ENCODE measurements at places on chromosomes 3 and 15.

GRCh38 chr15:75732177-75732808 is 19.6 kb upstream of the CSPG4 start:
- no peak for DNase-seq

DNA sequence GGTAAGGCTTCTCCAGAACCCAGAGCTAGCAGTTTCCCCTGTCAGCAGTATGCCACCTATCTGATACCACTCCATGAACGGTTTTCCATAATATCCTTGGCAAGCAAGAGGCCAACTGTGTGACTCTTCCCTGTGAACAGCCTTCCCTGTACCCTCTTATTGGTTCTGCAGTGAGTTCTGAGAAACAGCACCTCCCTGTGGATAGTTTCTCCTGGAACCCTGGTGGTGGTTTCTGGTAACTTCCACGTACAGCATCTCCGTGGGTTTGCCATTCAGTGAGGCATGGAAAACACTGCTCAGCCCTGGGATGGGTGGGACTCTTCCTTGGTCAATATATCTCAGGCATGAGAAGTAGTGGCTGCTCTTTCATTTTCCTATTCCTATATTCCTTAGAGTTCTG is 19.4 kb upstream of the SERPINI2 start:
- DNase-seq: no peak

- peak; percentile 52 for DNase-seq
Measured at GRCh38 chr15:44738340-44738984, 2.1 kb downstream of the TRIM69 start.

GRCh38 chr3:100590114-100590839 is 19.1 kb upstream of the ADGRG7 start:
- peak; percentile 79 for DNase-seq

DNA sequence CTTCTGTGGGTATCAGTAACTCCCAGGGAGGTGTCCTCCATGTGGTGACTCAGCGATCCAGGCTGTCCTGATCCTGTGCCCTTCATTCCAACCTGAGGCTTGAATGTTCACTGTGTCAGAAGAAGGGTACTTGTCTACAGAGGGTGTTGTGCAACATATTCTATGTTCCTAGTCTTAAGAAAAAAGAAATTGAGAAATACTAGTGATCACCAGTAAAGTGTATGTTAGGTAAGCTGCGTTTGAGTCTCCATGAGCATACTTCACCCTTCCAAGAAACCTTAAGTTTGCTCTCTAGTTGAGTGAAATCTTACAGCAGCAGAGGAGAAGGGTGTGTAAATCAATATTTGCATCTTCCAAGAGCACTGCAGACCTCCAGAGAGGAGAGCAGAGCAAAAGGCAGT is 122.2 kb upstream of the SLC24A5 start:
- no peak for DNase-seq

- no peak for DNase-seq
Measured at GRCh38 chr3:100665230-100665629, 44.1 kb upstream of the TFG start.

DNA sequence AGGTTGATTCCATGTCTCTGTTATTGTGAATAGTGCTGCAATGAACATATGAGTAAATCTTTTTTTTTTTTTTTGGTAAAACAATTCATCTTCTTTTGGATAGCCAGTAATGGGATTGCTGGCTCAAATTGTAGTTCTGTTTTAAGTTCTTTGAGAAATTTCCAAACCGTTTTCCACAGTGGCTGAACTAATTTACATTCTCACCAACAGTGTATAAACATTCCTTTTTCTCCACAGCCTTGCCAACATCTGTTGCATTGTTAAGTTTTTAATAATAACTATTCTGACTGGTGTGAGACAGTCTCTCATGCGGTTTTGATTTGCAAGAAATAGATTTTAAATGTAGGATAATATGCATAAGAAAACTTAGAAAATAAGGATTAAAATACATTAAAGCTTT is 279.0 kb upstream of the EPHA3 start:
- no peak for DNase-seq

- DNase-seq: no peak
Measured at GRCh38 chr3:125035217-125035616, 20.6 kb downstream of the HEG1 start.

DNA sequence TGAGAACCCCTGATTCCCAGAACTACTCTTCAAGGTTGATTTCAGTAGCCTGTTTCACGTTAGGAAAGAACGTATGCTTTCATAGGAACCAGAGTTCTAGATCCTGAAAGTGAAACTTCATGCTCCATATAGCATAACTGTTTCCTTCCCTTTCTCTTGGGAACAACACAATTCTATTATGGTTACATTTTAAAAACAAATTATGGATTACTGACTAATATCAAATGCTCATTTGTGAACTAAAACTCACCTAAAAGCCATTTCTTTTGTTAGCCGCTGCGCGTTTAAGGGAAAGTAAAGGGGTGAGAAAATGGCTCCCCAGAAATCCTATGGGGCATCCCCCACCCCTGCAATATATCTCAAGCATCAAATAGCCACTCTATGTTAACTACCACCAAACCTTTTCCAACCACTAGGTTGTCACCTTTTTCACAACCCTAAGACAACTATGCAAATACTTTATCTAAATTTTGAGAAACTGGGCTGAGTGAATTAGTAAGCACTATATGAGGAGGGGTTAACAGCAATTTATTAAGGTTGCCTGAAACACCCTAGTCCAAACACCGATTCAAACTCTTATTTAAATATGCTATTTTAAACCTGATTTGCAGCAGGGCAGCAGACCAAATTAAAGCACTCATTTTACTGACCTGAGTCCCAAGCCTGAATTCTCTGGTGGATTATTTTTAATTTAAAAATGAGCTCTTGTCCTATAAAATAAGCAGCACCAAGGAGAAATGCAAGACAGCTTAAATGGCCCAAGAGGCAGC is 2.4 kb downstream of the SIAH2 start:
- DNase-seq: no peak

DNA sequence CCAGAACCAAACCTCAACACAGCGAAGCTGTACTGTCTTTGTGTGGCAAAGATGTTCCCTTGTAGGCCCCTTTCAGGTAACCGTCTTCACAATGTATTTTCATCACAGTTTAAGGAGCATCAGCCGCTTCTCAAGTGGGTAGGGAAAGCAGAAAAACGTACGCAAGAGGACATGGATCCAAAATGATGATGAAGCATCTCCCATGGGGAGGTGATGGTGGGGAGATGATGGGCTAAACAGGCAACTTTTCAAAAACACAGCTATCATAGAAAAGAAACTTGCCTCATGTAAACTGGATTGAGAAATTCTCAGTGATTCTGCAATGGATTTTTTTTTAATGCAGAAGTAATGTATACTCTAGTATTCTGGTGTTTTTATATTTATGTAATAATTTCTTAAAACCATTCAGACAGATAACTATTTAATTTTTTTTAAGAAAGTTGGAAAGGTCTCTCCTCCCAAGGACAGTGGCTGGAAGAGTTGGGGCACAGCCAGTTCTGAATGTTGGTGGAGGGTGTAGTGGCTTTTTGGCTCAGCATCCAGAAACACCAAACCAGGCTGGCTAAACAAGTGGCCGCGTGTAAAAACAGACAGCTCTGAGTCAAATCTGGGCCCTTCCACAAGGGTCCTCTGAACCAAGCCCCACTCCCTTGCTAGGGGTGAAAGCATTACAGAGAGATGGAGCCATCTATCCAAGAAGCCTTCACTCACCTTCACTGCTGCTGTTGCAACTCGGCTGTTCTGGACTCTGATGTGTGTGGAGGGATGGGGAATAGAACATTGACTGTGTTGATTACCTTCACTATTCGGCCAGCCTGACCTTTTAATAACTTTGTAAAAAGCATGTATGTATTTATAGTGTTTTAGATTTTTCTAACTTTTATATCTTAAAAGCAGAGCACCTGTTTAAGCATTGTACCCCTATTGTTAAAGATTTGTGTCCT is 60.0 kb downstream of the AAGAB start:
- no peak for DNase-seq

DNA sequence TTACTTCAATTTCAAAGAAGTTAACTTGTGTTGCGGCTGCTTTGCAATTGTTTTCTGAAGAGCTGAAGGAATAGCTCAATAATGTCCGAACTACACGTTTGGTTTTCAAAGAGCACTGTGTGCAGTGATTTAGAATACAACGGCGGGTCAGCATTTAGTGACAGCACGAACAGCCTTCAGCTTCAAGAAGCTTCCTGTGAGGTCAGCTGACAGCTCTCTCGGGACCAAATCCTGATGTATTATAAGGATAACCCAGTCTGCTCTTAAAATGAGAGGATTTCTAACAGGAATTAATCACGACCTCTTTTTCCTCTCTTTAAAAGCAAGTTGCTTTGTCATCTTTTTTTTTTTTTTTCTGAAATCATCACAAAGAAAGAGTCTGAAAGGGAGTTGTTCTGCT is 97.9 kb upstream of the UNC13C start:
- DNase-seq: no peak

DNA sequence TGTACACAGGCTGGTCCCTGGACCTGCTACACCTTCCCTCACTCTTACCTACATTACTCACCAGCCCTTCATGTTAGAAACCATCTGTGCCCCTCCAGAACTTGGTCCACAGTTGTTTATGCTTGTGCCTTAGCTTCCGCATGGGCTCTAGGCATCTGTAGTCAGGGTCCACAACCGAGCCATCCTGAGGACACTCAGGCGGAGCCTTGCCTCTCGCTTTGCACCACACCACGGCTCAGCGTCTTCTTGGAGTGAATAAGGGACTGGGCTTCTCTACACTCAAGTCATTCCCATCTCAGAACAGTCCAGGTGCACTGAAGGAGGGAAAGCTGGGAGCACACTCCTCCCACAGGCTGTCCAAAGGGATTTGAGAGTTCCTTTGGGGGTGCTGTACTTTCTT is 97.8 kb downstream of the HMG20A start:
- no peak for DNase-seq

DNA sequence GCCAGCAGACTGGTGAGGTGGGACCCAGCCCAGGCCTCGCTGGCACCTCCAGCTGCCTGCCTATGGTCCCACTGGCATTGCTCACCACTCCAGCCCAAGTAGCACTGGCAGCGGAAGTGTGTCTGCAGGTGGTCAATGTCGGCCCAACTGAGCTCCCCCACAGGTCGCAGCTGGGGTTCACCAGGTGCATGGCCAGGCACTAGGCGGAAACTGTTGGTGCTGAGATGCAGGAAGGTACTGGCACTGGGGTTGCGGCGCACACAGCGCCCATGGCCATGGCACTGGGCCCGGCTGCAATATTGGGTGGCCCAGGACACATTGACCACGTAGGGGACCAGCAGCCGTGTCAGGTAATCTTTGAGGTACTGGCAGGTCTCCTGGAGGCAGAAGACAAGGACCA is 4.4 kb downstream of the HYAL2 start:
- DNase-seq: no peak

GRCh38 chr3:15164340-15164739 is 41.7 kb upstream of the CAPN7 start:
- DNase-seq: peak; percentile 45

DNA sequence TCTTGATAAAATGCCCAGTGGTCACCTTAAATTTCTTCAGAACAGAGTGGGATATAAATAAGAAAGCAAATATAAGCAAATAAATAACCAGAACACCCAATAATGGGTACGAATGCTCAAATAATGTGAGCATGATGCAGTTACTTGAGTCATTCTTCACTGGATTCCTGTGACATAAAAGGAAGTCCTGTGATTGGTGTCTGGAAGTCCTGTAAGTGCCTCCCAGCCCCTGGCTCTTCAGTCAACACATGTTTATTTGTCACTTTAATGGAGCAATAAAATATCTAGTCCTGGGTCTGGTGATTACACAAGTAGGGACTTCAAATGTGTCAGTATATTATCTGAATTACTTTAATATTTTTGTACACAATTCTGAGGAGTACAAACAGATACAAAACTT is 30.4 kb downstream of the TMEM212 start:
- peak; percentile 47 for DNase-seq

- DNase-seq: no peak
Measured at GRCh38 chr15:98080791-98081190, 120.3 kb downstream of the ARRDC4 start.

DNA sequence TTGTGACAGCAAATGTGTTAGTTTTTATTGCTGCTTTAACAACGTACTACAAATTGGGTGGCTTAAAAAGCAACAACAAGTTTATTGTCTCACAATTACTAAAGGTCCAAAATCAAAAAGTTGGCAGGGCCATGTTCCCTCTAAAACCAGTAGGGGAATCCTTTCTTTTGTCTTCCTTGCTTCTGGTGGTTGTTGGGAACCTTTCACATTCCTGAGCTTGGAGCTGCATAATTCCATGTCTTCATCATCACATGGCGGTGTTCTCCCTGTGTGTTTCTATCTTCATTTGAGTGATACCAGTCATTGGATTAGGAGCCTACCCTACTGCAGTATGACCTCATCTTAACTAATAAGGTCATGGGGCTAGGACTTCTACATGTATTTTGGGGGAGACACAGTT is 7.4 kb downstream of the SPRED1 start:
- DNase-seq: peak; percentile 24

- no peak for DNase-seq
Measured at GRCh38 chr3:49602877-49603411, 48.7 kb downstream of the BSN start.

- DNase-seq: no peak
Measured at GRCh38 chr3:9231471-9231870, 18.0 kb downstream of the SRGAP3 start.

DNA sequence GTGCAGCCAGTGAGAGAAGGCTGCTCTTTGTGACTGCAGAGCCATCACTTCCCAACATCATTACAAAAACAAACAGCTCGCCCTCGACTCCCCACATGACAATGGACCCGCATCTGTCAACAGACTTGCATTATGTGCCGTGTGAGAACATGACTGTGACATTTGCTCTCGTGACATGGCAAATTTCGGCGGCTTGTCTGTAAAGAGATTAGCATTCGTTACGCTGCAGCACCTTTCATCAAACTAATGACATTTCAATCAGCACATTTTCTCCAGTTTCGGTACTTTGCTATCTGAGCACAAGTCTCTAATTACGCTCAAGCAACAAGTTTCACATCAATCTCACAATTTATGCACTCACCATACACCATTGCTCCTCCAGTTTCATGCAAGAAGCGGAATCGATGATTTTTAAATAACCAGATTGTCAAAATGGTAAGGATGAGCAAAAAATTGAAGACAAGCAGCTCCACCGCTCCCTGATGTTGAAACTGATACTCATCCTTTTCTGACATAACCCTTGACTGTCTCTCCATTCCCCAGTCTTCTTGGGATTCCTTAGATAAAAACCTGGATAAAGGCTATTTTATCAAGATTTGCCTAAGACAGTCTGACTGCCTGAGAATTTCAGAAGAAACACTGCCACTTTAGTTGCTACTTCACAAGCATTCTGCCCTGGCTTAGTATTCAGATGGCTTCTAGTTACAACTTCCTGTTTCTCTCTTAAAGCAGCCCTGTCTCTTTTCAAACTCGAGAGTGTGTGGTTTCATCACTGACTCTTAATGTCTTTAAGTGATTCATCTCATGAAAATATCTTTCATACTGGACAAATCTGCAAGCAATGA is at the start of gene SLC9A9:
SLC9A9 (minus strand) TSS at position 682 of the 845 bp plus-strand sequence; CDS start at position 536, 146 bp downstream.
- peak; percentile 64 for DNase-seq

GRCh38 chr3:160622263-160623045 is 54.5 kb upstream of the ARL14 start:
- no peak for DNase-seq

GRCh38 chr3:98573181-98573728 is 20.2 kb downstream of the CPOX start:
- peak; percentile 22 for DNase-seq

All from AG20443 (cell line).